MCF 10A (cell line): ENCODE measurements at places on chromosomes 1 and 21. TPM values are rescaled to one million over a fixed set of nuclear protein-coding genes. Genes with fewer than 3 reads are reported as not detected.

TNFRSF14 gene
- total RNA-seq = 4.2 and 4.6 TPM in 2 replicates

FAM78B gene
- 1.1 and 1.5 TPM in 2 replicates for total RNA-seq

TMEM82 gene
- not detected in 2 replicates for total RNA-seq

EDARADD gene
- 0.65 and 1.1 TPM in 2 replicates for total RNA-seq

GPR37L1 gene
- not detected in 2 replicates for total RNA-seq

ACOT11 gene
- 4.5 and 5.3 TPM in 2 replicates for total RNA-seq

NR1I3 gene
- not detected in 2 replicates for total RNA-seq

MRPL37 gene
- 98.2 and 128 TPM in 2 replicates for total RNA-seq

SPOCD1 gene
- total RNA-seq = 0.47 and 0.59 TPM in 2 replicates

LRRC8B gene
- total RNA-seq = 7.0 and 9.7 TPM in 2 replicates

OR6K3 gene
- total RNA-seq = not detected in 2 replicates

CFAP107 gene
- not detected in 2 replicates for total RNA-seq
